NCI-H1048 (cell line): ENCODE measurements at places on chromosomes 1 and 21.
A peak's percentile ranks its signal among the peaks of the same experiment; 100 is the strongest.

DNA sequence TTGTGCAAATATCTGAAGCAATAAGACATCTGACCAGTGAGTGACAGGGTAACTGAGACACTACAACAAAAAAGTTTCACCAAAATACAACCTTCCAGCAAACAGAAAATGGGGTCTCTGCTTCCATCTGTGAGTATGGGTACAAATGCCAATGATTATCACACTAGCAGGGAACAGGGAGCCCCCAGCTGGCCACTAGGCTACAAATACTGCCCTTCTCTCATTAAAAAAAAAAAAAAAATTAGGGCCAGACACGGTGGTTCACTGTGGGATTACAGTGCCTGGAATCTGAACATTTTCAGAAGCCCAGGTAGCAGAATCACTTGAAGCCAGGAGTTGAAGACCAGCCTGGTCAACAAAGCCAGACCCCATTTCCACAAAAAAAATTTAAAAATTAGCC, 48.4 kb upstream of the EDARADD start:
- no peak for DNase-seq

- DNase-seq: no peak
These were observed 11.3 kb upstream of the SMAP2 start for GRCh38 chr1:40362199-40362598.

GRCh38 chr1:8284127-8284526, 33.8 kb upstream of the SLC45A1 start:
- no peak for DNase-seq

DNA sequence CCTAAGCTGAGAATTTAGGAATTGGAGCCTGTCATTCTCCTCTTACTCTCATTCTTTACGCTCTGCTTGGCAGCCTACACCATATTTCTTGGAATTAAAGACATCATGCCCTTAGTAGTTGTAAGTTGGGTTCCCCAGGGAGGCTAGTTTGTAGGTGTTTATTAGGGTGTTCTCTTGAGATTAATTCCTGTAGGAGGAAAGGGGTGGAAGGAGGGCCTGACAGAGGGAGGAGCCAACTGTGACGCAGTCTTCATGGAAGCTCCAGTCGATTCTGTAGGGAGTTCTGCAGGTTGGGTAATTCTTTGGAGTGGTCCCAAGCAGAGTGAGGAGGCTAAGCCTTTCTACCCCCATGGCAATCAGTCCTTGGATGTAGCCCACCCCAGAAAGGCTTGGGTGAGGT, 111.4 kb downstream of the HHAT start:
- DNase-seq: no peak

DNA sequence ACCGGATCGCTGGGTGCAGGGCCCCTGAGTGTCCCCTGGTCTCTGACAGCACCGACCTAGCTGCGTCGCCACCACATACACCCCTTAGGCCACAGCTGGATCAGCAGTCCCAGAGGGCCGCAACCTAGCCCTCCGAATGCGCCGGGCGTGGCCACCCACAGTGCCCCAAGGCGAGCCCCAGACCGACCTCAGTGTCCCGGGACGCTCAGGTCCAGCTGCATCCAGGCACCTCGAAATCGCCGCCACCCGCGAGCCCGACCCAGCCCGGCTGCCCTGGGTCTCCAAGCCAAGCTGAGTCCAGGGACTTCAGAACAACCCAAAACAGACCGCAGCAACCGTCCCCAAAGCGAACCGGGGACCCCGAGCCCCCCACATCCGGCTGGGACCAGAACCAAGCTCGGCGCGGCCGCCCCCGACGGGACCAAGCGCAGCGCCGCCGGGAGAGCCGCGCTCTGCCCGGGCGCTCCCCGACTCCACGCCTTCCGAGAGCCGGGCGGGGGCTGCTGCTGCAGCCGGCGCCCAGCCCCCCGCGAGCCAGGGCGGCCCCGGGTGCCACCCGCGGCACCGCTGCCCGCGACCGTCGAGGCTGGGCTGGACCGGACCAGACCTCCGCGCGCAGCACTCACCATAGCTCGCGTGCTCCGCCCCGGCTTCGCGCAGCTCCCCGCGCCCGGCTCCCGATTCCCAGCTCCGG, 54.6 kb upstream of the ECE1 start:
- DNase-seq: no peak

DNA sequence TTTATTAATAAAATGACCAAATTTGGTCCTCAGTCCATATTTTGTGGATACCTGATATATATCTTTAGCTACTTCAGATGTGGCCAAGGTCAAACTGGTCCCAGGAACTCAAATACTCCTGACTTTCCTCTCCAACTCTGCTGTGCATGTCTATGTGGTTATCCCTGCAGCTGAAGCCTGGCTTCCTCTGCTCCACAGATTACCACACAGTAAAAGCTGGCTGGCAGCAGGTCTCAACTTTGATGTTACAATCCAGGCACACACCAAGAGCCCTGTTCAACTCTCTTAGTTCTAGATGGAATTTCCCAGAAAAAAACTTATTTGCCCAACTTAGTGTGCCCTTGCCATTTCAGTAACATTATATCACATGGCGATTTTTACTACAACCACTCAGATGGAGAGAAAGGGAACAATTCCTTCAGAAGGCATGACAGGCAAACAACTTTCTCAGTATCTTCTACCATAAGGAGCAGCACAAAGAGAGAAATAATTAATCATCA, 479.5 kb downstream of the PLPP3 start:
- DNase-seq: no peak

DNA sequence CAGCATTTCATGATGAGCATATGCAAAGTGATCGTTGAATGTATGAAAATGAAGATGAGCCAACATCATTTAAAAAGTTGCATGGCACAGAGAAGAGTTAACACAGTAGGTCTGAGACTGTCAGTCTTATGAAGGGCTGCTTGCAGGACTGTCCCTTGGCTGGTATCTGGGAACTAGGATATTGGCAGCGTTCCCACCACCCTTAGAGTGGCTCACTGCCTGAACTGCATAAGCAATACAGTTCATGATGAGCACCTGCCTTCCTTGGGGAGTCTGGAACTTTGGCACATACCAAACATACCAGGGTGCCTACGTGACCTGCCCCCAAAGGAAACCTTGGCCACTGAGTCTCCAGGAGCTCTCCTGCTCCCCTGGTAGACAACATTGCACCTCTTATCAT, 161.8 kb downstream of the DSCAM start:
- DNase-seq: no peak

DNA sequence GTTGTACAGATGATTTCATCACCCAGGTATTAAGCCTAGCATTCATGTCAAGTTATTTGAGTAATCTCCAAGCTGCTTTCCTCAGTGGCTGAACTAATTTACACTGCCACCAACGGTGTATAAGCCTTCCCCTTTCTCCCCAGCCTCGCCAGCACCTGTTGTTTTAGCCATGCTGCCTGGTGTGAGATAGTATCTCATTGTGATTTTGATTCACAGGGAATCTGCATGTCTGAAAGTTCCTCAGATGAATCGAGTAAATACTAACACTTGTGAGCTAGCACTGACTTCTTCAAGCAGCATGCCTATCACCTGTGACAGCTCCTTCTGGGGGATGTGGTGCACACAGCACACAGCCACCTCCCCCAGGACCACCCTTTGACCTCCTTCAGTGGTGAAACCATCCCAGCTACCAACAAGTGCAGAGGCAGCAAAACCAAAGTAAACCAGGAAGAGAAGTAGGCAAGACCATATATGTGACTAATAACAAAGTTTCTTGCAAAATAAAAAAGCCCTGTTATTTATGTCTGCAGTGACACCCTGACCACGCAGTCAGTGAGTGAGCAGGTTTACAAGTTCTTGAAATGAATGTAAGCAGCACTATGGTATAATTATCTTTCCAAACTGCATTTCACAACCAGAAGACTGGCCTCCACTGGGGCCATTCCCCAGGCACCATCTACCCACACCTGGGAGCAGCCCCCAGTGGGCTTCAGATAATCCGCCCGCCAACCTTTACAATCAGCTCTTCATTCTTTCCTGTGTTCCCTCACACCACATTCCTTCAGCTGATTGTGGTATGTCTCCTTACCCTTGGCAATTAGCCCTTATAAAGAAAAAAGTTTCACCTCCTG, 173.8 kb downstream of the ETS2 start:
- no peak for DNase-seq

- DNase-seq: no peak
These were observed 2.7 kb downstream of the RPRD2 start for GRCh38 chr1:150366416-150367296.

DNA sequence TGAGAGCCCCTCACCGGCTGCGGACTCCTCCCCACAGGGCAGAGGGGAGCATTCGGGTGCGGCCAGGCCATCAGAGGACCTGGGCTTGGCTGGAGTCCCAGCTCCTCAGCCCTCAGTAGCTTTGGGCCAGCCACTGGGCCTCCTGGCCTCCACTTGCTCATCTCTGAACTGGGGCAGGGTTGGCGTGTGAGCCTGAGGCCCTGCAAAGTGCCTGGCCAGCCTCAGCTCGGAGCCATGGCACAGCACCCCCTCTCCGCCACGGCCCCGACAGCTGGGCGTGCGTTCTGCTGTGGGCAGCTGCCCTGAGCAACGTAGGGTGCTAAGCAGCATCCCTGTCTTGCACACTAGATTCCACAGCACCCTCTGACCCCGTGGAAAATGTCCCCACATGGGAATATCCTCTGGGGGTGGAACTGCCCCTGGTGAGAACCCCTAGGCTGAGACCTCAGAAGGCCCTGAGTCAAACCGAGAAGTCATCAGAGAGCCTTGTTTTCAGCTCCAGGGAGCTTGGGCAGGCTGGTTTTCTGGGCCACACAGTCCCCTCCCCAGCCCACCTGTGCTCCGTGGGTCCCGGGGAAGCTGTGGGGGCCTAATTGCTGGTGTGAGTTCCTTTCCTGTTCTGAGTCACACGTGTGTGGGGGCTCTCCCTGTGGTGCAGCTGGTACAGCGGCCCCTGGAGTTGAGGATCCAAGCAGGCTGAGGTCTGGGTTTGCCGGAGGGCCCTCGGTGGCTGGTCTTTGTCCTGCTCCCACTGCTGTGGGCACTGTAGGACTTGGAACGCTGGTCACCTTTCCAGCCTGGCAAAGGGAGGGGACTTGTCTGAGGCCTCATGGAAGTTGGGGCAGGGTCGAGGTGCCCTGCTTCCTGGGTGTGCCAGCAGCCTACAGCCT, 24.5 kb downstream of the TP73 start:
- DNase-seq: no peak

- no peak for DNase-seq
These were observed 145.6 kb downstream of the FMN2 start for GRCh38 chr1:240237305-240237721.

- no peak for DNase-seq
These were observed 28.1 kb downstream of the SHISA4 start for GRCh38 chr1:201916649-201917249.

DNA sequence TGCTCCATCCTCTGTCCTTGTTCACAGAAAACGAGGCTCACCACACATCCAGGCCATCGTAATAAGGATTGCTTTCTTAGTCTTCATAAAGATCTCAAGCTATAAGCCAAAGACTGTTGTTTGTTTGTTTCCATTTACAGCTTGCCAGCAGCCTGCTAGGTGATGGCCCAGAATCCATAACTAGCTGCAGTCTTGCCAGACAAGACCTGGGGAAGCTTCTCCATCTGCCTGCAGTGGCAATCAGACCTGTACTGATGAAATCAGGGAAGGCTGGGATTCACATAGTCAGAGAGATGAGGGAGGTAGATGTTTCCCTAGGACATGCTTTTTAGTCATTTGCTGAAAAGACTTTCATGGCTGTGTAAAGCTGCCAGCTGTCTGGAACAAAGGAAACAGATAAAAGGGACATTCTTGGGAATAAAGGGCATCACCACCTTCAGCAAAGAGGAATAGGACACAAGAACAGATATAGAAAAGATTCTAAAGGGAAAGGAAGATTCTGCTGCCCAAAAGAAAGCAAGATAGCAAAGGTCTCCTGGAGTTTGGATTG, 51.0 kb downstream of the MT1HL1 start:
- no peak for DNase-seq

GRCh38 chr1:99180343-99180808, 83.9 kb upstream of the PLPPR4 start:
- peak; percentile 43 for DNase-seq

GRCh38 chr1:67764633-67765032, 68.6 kb downstream of the GNG12 start:
- no peak for DNase-seq

DNA sequence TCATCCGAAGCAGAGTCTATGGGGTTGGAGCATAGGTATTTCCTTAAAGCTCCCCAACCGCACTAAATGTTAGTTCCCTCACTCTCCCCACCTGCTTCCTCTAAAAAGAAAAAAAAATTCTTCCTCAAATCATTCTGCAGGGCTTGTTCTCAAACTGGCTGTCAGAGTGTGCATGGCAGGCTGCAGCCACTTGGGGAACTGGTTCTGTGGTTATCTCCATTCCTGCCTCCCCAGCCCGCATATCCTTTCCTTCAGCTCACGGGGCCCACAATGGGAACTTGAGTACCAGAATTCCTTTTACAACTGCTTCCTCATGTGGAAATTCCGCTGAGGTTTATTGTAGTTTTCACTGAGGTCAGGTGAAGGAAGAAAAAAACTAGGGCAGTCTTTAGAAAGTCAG, 159.2 kb downstream of the PIGK start:
- no peak for DNase-seq

DNA sequence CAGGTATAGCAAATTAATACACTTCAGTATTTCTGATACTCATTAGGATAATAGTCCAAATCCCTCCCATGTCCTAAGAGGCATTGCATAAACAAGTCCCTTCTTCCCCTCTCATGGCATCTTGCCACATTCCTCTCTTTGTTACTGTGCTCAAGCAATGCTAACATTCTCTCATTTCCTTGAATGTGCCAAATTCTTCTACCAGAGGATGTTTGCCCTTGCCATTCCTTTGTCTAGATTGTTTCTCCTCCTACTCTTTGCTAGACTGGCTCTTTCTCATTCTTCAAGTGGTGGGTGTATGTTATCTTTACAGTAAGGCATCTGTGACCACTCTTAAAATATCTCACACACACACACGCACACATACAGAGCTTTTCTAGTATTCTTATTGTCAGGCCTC, 621.0 kb upstream of the CXADR start:
- DNase-seq: no peak
